ENCODE measurements at places on chromosomes 2 and 18.

GRCh38 chr2:101718993-101719571 is 21.6 kb downstream of the MAP4K4 start:
- peak; percentile 84 for DNase-seq

DNA sequence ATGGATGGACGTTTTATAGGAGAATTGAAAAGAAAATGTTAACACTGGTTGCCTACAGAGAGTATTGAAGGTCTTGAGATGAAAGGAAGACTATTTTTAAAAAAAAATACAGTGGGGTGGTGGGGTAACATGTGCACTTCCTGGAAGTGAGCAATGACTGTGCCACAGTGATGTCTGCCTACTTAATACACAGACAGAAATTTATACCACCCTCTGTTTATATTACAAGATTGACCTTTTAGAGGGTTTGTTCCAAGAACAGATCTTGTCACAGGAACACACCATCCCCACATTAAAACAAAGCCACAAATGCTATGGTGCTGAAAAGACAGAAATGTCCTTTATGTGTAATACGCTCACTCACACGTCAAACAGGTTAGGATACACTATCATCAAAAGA is 87.6 kb downstream of the THADA start:
- DNase-seq = peak; percentile 16

DNA sequence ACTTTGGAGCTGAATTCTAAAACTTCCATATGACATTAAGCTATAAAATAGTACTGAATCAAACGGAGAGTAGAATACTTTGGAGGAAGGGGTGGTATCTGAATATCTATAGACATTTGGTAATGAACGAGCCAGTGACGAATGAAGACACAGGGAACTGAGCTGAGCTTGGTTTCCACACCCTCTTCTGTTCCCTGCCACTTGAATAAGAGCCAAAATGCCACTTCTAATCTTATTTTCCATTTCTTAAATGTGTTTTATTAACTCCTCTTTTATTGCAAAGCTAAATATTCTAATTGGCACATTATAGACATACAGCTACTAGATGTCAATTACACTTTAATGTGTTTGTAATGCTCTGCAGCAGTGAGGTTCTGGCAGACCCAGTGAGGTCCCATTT is 76.1 kb downstream of the AFF3 start:
- DNase-seq = no peak

DNA sequence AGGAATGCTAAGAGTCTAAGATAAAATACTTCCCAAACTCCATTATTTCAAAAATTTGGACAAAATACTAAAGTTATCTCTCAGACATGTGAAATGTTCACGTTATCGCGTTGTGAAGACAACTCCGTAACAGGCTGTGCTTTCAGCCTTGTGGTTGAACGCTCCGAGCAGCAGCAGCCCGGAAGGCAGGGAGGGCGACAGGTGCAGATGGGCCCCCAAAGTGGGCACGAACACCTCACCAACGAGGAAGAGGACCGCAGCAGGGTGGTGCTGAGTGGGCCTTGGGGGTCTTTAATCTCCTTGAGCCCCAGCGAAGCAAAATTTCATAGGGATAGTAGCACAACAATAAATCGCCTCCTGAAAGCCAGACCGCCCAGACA is 1.0 kb upstream of the FAM110C start:
- DNase-seq = no peak

DNA sequence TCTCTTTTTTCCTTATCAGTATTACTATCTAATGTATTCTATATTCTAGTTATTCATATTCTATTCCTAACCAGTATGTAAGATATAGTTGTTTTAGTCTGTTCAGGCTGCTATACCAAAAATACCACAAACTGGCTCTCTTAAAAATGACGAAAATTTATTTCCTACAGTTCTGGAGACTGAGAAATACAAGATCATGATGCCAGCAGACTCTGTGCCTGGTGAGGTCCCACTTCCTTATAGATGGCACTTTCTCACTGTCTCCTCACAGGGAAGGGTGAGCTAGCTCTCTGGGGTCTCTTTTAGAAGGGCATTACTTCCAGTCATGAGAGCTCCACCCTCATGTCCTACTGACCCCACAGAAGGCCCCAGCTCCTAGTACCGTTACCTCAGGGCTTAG is 4.8 kb upstream of the ARHGAP15 start:
- DNase-seq = no peak

GRCh38 chr2:31253356-31254131 is 19.6 kb downstream of the EHD3 start:
- no peak for DNase-seq

DNA sequence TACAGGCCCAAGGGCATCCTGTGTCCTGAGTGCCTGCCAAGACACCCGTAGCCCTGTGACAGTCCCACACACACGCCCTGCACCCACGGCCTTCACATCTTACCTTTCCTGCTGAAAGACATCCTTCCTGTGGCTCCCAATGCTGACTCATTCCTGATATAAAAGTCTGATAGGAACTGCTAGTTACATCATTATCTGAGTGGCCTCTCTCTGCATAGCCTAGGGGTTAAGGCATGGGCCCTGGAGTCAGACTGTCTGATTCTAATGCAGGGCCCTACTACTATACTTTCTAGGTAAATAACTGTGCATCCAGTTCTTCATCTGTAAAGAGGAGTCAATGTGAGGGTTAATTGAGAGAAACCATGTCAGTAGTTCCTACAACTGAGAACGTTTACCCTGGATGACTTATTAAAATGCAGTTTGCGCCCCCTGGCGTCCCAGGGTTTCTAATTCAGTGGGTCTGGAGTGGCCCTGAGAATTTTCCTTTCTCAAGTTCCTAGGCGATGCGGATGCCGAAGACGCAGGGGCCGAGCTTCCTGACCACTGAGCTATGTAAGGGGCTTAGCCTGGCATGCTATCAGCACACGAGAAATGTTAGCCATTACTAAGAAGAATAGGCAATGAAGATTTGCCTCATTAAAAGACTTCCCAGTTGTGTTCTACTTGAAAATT is 6.0 kb upstream of the GPR45 start:
- peak; percentile 85 for DNase-seq

DNA sequence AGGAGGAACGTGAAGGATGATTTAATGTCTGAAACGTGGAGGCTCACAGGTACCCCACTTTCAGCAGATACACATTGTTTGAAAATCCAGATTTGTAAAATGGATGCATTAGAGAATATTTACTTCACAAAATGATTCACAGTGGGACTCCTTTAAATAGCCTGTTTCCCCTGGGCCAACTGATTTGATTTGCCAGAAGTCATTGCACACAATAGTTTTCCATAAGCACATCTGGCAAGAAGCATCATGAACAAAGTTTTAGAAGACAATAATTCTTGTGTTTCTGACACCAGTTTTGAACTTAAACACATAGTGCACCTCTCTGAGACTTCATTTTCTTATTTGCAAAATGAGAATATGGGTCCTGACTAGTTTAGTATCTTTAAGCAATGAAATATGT is 451.4 kb upstream of the SLC14A2 start:
- DNase-seq = no peak

GRCh38 chr2:141805302-141805701 is 325.5 kb downstream of the LRP1B start:
- DNase-seq = no peak

DNA sequence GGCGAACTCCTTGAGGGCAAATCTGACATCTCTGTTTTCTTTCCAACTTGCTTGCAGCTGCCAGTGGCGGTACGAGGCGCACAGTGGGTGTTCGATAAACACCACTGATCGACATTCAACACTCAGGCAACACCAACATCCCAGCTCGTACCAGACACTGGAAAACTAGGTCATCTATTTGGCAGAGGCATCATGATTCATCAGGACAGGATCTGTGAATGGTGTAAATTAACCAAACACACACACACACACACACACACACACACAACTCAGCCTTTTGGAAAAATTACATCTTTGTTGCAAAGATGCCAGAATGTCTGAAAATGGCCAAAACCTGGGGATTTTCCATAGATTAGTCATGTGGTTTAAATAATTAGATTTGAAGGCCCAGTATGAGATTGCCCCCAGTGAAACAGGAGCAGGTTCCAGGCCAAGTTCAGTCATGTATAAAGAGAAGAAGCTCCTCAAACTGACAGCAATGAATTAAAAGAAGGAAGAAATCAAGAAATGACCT is 150.5 kb upstream of the NCKAP5 start:
- no peak for DNase-seq

DNA sequence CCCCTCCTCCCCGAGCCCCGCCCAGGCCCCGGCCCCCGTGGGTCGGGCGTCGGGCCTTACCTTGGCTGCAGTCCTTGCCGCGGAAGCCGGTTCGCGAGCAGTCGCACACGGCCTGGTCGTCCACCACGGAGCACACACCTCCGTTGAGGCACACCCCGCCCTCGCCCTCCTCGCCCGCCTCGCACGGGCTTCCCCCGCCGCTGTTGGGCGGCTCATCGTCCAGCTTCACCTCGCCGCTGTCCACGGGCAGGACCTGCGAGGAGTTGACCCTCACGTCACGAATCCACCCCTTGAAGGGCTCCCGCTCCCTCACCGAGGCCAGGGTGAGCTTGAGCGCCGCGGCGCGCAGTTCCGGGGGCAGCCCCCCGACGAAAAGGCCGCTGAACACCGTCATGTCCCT is 4.5 kb downstream of the NRXN1 start:
- DNase-seq = no peak

GRCh38 chr18:55633032-55633431 is 45.0 kb upstream of the TCF4 start:
- DNase-seq = no peak

GRCh38 chr2:227906991-227907390 is 35.6 kb downstream of the DAW1 start:
- DNase-seq = no peak

DNA sequence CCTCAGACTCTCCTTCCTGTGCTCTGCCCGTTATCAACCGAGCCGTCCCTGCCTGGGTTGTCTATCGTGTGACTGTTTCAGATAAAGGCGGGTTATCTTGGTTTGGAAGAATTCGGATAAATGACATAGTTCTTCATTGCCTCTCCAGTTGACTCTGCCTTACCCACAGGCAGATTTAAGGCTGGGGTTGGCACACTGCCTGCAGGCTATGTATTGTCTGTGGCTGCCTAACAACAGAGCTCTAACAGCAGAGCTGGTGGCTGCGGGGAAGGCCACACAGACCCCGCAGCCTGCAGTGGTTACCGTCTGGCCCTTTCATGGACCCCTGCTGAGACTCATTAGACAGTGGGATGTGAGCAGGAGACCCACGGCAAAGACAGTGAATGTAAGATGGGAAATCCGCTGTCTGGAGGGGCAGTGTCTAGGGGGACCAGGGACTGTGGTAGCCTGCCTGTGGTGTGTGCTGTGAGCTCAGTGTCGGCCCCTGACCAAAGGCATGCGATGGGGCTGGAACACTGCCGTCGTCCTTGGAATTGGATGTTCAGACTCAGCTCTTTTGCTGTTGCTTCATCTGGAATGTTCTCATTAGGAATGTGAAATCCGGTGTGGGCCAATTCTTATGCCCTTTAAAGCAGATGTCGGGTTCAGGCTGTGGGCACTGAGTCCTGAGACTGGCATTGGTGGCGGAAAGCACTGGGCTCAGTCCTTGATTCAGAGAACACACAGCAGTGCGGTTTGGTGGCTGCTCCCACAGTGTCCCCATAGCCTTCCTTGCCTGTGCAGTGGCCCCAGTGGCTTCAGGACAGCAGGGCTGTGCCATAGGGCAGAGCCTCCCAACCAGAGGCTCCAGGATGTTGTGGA is 44.5 kb downstream of the SH3RF3 start:
- no peak for DNase-seq

- DNase-seq = no peak
These were observed 183.5 kb upstream of the HS6ST1 start for GRCh38 chr2:128502200-128502599.

- DNase-seq = no peak
These were observed 171.2 kb downstream of the TCF4 start for GRCh38 chr18:55416791-55417190.

- no peak for DNase-seq
These were observed 649.5 kb upstream of the ZNF804A start for GRCh38 chr2:183948861-183949260.

DNA sequence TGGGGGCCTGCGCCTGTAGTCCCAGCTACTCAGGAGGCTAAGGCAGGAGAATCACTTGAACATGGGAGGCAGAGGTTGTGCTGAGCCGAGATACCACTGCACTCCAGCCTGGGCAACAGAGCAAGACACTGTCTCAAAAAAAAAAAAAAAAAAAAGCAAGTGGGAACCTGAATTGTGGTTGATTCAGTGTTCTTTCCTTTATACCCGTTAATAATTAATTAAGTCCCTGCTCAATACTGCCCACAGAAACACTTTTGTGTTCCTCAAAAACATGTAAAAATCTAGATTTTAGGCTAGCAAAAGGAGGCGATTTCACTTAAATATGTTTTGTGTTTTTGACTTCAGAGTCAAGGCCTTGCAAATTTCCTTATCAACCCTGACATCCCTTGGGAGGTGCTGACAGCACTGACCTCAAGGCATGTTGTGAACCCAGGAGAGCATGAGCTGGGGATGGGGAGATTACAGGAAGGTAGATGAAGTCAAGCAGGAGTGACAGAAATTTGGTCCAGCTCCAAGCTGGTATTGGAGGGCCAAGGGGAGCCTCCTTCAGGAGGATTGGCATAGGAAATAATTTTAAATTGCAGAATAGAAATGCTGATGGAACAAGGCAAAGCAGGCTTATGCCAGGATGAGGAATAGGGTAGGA is 89.0 kb upstream of the PNPT1 start:
- no peak for DNase-seq

DNA sequence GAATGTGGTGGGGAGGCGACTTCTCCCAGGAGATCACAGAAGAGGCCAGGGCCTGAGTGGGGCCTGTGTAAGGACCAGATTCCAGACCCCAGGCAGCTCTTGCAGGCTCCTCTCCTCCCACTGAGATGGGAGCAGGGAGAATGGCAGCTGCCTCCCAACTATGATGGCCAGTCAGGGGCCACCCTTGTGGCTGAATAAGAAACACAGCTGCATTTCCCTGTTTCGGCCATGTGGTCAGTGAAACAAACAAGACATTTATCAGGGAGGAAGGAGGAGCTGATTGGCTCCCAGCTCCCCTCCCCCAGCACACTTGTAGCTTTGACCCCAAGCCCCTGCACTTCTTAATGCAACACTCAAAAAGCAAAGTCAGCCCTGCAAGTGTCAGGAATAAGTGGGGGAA is 143.5 kb downstream of the CELF4 start:
- DNase-seq = no peak

GRCh38 chr2:73406996-73407395 is 21.4 kb downstream of the ALMS1 start:
- no peak for DNase-seq

DNA sequence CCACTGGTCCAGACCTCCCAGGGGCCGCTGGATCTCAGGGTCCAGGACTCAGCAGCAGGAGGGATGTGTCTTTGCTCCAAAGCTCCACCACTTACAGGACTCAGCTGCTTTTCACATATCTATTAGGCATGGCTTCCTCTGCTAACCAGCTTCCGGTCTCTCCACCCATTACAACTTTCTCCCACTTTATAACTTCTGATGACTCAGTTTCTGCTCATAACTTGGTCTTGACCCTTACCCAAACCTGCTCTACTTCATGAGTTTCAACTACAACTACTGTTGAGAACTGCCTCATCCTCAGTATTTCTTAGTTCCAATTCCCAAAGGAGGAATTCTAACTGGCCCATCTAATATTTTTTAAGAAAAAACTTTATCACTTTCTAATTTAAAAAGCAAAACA is 17.2 kb downstream of the SULT1C2 start:
- no peak for DNase-seq
